ENCODE measurements at places on chromosomes 3 and 15.

- no peak for DNase-seq
Observed at GRCh38 chr3:101266566-101266965, 53.8 kb downstream of the IMPG2 start.

- DNase-seq, result no peak
Observed at GRCh38 chr15:39585389-39585841, 4.5 kb downstream of the THBS1 start.

- no peak for DNase-seq
Observed at GRCh38 chr15:92095693-92096092, 242.2 kb downstream of the SLCO3A1 start.

DNA sequence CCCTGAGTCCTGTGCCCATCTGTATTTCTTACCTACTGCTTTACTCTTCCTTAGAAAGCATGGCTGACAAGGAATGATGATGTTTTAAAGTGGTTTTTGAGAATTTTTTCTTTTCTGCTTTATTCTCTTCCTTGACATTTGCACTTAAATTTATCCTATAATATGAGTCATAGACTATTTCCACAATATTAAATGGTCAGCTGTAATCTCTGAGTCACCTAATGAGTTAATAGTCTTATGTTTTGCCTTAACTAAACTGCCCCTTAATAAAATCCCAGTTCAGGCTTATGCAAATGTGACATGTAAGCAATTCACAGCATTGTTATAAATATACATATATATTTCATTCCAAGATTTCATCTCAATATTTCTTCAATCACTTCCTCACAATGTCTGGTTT lies 23.8 kb downstream of the MEIS2 start:
- no peak for DNase-seq

DNA sequence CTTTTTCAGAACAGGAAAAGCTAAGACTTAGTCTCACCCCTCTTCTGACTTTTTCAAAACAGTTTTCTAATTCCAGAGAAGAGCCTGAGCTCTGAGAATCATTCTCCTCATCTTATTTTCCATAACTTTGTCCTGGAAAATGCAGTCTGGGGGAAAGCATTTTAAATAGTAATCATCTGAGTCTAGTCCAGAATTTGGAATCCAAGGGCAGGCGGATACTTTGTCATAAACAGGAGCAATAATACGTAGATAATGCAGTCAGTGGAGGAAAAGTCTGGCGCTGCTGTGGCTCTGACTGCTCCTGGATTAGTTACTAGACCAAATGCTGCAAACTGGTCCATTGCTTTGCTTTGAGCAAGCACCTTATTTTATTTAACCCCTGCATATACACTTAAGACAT lies 285.0 kb downstream of the THSD4 start:
- no peak for DNase-seq

- DNase-seq, result no peak
Observed at GRCh38 chr3:43857361-43858293, 166.9 kb downstream of the ABHD5 start.

DNA sequence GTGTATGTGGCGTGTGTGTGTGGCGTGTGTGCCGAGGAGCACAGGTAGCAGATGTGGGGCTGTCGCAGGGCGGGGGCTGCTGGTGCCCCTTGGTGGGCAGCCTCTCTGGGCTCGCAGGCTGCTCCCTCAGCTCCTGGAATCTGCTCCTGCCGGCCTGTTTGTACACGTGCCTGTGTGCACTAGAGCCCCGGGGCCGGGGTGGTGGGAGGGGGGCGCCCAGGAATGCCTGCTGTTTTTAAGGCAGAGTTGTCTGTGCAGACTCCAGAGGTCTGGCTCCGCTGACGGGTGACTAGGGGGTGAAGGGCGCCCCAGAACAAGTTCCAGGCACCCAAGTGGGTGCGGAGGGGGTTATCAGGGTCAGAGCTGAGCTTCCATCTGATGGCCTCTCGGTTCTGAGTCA lies 112.2 kb downstream of the FBLN2 start:
- DNase-seq, result no peak

DNA sequence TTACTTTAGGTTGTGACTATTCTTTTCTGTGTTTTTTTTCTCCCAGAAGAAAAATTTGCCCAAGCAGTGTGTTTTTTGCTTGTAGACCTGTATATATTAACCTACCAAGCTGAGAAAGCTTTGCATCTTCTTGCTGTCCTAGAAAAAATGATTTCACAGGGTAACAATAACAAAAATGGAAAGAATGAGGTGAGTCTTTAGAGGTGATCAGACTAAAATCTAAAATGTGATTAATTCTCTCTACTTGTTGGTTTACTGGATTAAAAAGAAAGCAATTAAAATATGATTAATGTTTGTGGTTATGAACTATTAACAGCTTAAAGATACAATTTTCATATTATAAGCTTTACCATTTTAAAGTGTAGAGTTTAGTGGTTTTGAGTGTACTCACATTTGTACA lies 28.2 kb downstream of the CNOT10 start:
- no peak for DNase-seq

- DNase-seq, result no peak
Observed at GRCh38 chr3:5138214-5138981, 16.3 kb downstream of the ARL8B start.

DNA sequence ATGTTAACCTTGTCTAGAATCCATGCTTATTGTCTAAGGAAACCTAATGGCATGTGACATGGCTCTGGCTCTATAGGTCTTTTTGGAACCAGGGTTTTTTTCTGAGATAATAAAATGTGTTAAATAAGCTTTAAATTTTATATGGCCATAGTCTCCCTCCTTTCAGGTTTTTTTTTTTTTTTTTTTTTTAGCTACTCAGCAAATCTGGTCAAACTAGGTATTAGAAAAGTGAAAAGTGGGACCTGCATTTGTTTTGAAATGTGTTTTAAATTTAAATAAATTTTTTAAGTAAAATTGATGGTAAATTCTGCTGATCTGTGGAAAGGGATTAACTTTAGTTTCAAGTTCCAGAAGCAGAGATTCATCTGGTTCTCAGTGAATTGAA lies 52.1 kb upstream of the NANOGP8 start:
- no peak for DNase-seq

- no peak for DNase-seq
Observed at GRCh38 chr3:58299839-58300516, 6.1 kb upstream of the RPP14 start.

GRCh38 chr15:67134067-67134838 lies 68.9 kb downstream of the SMAD3 start:
- DNase-seq, result no peak

DNA sequence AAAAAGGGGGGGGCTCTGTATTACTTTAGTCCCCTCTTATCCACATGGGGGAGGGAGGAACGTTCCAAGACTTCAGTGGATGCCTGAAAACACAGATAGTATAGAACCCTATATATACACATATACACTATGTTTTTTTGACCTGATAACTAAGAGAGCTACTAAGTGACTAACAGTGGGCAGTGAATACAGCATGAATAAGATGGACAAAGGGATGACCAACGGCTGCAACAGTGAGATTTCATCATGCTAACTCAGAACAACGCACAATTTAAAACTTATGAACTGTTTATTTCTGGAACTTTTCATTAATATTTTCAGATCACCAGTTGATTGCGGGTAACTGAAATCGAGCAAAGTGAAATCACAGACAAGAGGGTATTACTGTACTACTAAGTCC lies 7.3 kb downstream of the DCUN1D1 start:
- no peak for DNase-seq

DNA sequence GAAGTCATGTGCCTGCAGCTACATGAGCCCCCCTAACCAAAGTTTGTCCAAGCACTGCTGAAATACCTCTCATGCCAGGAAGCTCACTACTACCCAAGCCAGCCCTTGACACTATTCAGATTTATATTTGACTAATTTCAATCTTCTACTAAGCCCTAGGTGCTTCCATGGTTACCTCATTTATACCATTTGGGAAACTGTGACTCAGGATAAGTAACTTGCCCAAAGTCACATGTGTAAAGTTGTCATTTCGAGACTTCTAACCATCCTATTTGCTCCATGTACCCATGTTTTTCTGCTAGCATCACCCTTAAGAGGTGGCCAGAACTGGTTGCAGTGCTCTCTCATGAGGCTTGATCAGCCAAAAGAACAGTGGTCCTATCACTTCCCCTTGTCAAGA lies 20.7 kb upstream of the TIMP4 start:
- no peak for DNase-seq

DNA sequence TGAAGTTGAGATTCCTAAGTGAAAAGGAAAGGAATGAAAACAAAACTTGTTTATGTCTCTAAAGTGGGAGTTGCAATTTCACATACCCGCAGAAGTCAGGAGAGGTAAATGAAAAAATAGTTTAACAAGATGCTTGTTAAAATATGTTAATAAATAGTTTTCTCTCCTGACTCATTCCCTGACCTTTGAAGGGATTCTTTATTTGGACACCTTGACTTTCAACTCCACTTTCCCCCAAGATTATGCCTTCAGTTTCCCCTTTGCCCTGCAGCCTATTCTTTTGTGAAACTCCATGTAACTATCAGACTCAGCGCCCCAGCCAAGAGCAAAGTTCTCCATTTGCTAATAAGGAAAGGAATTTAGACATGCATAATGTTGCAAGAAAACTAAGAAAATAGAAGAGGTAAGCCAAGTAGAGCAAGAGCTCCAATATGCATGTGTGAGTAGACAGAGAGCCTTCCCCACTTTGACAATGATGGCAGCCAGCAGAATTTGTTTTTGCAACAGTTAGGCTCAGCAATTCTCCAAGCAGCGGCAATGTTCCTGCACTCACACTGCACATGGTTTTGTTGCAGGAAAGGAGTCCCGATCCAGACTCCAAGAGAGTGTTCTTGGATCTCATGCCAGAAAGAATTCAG lies 61.2 kb downstream of the CD200 start:
- no peak for DNase-seq

- no peak for DNase-seq
Observed at GRCh38 chr3:171108066-171108465, 81.5 kb upstream of the SLC2A2 start.

DNA sequence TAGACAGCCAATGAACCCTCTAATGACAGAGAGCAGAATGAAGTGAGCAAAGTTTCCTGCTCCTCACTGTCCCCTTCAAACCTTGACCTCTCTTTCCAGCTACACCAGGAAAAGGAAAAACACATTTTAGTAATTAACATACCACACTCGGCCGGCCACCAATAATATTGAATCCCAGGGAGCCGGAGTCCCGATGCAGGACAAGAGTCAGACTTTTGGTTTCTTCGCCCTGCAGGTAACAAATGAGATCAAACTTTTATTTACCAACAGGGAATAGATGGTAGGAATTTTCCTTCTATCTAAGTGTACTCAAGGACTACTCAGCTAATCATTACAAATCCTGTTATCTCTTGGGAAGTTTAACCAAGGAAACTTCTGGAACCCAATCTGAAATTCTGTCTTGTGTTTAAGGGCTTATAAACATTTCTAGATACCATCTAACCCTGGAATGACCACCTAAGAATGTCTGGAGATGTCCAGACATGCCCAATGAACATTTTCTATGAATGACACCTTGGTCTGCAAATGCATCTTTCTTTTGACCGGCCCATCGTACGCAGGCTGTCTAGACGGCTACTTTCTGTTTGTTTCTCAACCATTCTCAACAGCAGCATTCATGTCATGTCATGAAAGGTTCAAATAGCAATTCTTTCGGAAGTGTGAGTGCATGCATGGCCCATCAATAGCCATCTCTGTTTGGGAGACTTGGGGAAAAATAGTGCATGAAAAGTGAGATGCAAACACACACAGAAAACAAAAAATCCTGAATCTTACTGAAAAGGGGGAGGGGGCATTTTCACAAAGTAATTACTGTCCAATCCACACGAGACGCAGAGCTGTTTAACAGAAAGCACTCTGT lies 16.1 kb downstream of the PDZRN3 start:
- no peak for DNase-seq

GRCh38 chr3:133824961-133825485 lies 19.4 kb downstream of the SRPRB start:
- DNase-seq, result no peak

- DNase-seq, result no peak
Observed at GRCh38 chr3:36318621-36319200, 61.6 kb upstream of the STAC start.

- DNase-seq, result peak; percentile 49
Observed at GRCh38 chr3:194265505-194265892, 85.6 kb downstream of the CPN2 start.

- no peak for DNase-seq
Observed at GRCh38 chr3:150169330-150169940, 198.7 kb upstream of the PFN2 start.

- no peak for DNase-seq
Observed at GRCh38 chr15:51289290-51289689, 49.1 kb downstream of the CYP19A1 start.

GRCh38 chr15:38490242-38490922 lies 36.5 kb downstream of the FAM98B start:
- no peak for DNase-seq

DNA sequence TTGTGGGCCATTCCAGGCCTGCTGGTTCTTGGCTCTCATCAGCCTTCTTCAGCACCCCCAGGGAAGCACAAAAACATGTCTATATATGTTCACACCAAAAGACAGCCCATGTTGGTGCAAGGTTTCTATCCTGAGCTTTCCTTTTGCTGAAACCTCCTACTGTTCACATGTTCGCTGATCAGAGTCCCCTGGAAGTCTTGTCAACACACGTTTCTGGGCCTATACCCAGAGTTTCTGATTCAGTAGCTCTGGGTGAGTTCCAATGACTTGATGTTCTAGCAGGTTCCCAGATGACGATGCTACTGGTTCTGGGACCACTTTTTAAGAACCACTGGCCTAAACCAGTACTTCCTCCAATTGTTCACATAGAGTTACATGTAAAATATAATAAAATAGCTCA lies 46.0 kb downstream of the SUCNR1 start:
- no peak for DNase-seq

DNA sequence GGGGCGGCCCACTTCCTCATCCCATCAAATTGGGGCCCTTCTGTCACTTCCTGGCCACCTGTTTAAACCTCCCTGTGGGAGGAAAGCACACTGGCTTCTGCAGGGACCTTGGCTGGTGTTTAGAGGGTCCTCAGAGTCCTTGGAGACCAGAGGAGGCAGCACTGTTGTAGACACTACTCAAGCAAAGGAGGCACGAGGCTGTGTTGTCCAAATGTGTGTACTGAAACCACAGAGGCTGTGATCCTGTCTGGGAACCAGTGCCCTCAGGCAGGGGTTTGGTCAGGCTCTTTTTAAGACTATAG lies 12.4 kb upstream of the SEC13 start:
- DNase-seq, result no peak

GRCh38 chr15:68298882-68299381 lies 21.4 kb downstream of the FEM1B start:
- DNase-seq, result no peak

GRCh38 chr3:34920806-34921205 lies 718.5 kb upstream of the ARPP21 start:
- DNase-seq, result no peak

GRCh38 chr3:186340204-186340603 lies 21.8 kb downstream of the DGKG start:
- DNase-seq, result no peak

- no peak for DNase-seq
Observed at GRCh38 chr15:65845826-65846519, 23.3 kb upstream of the RAB11A start.

DNA sequence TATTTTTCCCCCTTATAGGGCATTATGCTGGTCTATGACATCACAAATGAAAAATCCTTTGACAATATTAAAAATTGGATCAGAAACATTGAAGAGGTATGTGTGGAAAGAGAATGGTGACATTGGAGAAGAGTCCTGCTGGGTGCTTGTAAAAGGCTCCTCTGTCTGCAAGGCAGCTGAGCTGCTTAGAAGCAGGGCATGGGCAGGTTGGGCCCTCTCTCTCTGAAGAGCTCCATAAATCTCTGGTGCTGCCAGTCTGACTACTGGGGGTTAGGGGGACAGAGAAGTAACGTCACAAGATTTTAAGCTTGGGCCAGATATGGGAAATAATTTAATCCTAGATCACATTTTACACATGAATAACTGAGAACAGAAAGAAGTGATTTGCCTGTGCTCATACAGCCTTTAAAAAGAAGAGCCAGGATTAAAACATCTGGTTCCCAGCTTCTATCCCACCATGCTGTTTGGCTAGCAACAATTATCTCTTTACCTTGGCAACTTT lies 21.9 kb upstream of the APH1B start:
- no peak for DNase-seq
